ENCODE measurements at places on chromosomes 16 and 17.

GRCh38 chr17:66625311-66625767 is 209.6 kb upstream of the CACNG5 start:
- no peak for DNase-seq

GRCh38 chr16:73713778-73714495 is 582.7 kb upstream of the PSMD7 start:
- DNase-seq = no peak

DNA sequence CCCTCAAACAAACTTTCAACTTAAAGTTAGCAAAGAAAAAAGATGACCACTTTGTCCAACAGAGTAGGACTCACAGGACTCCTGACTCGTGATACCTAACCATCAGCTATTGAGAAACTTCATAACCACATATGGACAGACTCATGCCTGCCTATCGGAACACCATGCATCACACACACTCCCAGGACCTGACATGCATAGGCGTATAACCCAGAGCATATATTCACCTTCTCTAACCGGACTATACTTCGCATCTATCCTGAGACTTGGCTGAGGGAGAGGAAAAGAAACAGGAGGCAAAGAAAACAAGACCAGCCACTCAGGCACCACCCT is 2.2 kb downstream of the PIP4K2B start:
- DNase-seq = no peak

DNA sequence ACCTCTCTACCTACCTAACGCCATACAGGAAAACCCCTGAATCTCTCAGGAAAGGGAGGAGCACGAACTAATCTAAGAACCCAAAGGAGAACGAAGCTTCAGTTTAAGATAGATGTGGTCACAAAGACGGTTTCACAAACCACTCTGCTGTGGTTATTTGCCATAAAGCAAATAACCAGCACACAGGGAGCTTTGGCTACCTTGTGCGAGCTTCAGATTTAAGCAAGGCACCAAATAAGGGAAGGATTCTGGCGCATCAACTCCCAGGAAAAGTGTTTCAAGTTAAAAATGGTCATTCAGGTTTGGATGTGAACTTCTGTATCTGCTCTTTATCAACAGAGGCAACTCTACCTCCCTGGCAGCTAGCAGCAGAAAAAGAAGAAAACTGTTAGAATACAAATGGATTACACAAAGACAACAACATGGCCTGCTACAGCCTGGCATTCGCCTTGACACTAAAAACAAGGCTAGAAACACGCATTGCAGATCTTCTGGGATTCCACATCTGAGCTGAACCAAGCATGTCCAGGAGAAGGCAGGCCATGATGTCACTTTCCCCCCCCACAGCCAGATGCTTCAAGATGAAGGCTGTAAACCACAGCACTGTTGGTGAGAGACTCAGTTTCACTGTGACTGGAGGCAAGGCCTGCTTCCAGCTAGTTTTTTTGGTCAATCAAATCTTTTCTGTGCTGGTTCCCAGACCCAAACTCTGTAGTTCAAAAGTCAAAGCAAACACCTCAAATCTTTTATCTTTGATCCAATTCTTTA is 43.6 kb downstream of the SMG6 start:
- peak; percentile 34 for DNase-seq

All from T follicular helper cell (primary cell).